ENCODE measurements at places on chromosomes 12 and 14.

DNA sequence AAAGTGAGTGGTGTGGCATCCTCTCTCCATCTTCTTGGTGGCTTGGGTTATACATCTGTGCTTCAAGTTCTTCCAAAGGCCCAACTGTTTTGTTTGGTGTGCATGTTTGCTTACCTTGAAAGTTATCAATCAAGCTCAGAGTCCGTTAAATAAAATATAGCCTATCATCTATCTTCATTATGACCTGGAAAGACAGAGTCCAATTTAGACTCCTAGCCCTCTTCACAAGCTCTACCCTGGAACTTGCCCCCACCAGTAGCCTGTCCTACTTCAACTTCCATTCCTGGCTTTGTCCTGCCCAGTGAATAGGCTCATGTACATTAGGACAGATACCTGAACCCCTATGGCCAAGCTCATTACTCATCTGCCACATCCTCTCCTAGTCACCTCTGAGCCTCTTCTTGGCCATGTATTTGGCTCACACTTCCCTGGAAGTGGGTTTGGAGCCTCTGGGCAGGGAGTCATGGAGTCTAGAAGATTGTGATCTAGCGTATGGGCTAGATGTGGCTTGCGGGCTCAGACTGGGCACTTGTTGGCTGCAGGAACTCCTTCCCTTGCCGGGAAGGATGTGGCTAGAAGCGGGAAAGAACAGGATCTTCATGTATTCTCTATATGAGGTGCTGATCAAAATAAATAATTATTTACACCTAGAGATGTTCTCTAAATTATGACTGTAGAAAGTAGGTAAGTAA is 6.4 kb upstream of the SSTR1 start:
- DNase-seq = no peak

- no peak for DNase-seq
These were observed 74.4 kb upstream of the GALNT9 start for GRCh38 chr12:132403636-132404434.

GRCh38 chr12:129937426-129937825 is 33.6 kb upstream of the TMEM132D start:
- DNase-seq = no peak

DNA sequence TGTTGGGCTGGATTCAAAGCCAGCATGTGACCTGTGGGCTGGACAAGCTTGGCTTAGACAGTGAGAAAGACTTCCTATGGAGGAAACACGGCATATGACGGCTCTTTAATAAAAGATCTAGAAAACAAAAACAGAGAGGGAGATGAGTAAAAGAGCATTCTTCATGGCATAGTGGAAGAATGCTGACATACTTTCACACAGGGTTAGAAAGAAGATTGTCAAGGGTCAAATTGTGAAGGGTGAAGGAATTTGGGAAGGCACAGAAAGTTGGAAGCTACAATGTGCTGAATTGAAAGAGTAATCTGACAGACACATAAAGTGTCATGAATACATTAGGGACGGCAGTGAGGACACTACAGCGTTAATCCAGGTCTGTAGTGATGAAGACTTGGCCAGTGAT is 63.4 kb downstream of the GALNT4 start:
- DNase-seq = no peak

- DNase-seq = no peak
These were observed 17.1 kb upstream of the MED13L start for GRCh38 chr12:116294454-116295165.

DNA sequence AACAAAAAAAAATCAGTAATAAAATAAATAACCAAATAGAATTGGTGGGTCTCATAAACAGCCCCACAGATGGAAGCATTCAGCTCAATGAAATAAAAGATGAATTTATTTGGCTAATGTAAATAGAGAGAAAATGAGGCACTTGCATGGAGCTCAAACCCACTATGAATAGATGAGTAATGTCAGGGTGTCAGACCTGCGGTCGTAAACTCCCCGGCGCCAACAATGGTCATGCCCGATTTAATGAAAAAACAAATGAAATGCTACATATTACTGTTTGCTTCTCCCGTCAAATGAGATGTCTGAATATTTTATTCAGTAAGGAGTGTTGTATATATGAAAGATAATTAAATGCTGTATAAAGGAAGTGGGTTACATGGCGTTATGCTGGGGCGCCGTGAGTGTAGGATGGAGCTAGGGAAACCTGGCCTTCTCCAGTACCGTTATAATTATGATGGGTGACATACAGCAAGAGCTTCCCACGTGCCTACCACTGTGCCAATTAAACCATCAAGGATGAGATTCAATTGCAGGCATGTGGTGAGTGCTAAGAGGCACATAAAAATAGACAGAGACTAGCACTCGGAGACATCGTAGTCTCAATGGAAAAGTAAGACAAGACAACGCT is 648.1 kb downstream of the BCL11B start:
- DNase-seq = no peak

DNA sequence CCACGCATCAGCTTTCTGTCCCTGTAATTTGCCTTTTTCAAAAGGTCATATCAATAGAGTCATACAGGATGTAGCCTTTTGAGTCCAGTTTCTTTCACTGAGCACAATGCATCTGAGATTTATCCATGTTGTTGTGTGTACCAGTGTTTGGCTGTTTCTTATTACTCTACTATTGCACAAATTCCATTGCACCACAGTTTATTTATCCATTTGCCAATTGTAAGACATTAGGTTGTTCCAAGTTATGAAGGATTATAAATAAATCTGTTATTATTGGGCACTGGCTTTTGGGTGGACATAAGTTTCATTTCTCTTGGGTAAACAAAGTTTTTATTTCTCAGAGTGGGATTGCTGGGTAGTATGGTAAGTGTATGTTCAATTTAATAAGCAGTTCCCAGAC is 68.3 kb upstream of the TBPL2 start:
- no peak for DNase-seq

DNA sequence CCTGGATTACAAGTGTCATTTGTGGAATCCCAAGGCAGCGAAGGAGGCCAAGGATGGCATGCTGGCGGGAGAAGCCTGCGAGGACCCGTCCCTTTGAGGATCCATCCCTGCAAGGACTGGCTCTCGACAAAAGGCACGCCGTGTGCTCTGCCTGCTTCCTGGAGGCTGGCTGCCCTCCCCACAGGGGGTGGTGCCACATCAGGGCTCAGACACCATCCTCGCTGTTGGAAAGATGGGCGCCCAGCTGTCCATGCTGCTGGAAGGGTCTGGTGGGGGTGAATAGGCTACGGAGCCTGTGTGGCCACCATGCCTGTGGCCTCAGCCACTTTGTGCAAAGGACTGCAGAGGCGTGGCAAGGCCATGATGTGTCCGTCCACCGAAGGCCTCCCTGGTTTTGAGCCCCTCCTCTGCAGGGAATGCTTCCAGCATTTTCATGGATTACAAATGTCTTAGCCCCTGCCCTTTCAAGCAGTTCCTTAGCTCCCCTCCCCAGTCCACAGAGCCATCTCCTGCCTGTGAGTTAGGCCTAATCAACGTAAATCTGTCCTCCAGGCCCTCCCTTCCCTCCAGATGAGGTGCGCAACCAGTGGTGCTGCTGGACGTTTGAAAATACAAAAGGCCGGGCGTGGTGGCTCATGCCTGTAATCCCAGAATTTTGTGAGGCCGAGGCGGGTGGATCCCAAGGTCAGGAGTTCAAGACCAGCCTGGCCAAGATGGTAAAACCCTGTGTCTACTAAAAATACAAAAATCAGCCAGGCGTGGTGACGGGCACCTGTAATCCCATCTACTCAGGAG is 22.1 kb downstream of the ZBTB42 start:
- DNase-seq = no peak

DNA sequence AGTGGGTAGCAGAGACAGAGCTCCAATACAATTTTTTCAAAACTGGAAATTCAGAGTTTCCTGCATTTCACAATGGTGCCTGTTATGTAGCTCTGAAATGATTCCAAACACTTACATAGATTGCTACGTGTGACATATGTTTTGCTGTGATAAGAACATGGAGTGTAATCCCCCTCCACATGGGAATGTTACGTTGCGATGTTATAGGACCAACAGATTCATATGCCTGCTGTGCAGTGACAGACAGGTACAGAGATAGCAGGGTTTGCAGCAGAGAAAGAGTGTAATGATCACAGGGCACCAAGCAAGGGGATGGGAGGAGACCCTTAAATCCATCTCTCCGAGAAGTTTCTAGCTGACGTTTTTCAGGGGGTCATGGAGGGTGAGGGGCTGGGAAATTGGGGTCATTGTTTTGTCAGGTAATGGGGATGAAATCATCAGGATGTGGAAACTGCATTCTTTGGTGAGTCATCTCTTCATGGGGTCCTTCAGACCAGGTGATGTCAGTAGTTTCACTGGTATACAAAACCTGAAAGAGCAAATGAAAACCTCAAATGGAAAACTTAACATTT is 76.6 kb upstream of the OSBPL8 start:
- no peak for DNase-seq

GRCh38 chr14:54691525-54692283 is 124.8 kb downstream of the SAMD4A start:
- DNase-seq = no peak

GRCh38 chr12:82325540-82326336 is 32.4 kb downstream of the CCDC59 start:
- no peak for DNase-seq

GRCh38 chr12:14211947-14212387 is 153.5 kb upstream of the ATF7IP start:
- DNase-seq = no peak

GRCh38 chr12:93839064-93839463 is 161.9 kb downstream of the CRADD start:
- no peak for DNase-seq

DNA sequence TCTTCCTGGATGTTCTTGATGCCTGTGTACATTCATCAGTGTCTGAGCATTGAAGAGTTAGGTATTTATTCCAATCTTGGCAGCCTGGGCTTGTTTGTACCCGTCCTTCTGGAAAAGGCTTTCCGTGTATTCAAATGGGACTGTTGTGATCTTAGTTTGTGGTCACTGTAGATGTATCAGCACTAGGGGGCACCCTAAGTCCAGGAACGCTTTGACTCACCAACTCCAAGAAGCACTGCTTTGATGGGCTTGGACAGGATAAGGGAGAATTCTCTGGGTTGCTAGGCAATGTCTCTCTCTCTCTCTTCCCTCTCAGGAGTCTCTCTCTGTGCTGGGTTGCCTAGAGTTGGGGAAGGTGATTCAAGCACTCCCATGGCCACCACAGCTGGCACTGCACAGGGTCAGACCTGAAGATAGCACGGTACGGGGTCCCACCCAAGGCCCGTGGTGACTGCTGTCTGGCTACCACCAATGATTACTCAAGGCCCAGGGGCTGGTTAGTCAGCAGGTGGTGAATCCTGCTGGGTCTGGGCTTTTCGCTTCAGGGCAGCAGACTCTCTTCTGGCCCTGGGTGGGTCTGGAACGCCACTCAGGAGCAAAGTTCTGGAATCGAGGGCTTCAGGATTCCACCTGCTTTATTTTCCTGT is 211.1 kb upstream of the RGS6 start:
- peak; percentile 72 for DNase-seq

- DNase-seq = no peak
These were observed 101.6 kb downstream of the SOX5 start for GRCh38 chr12:23847857-23848256.

GRCh38 chr14:69326611-69327010 is 66.7 kb downstream of the GALNT16 start:
- DNase-seq = no peak

DNA sequence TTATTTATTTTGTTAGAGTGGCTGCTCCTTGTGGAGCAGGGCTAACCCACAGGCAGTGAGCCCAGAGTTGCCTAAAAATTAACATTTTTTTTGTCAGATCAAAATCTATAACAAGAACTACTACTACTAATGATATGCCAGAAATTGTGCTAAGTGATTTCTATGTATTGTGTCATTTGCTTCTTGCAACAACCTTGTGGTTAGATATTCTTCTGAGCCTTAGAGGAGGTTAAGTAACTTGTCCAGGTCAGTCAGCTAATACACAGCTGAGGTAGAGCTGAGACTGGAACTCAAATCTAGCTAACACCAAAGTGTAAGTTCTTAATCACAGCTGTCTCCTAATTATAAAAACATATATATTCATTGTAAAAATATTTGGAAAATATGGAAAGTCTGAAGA is 29.8 kb downstream of the CFL2 start:
- DNase-seq = no peak

- DNase-seq = no peak
These were observed 141.4 kb downstream of the EGLN3 start for GRCh38 chr14:33809396-33809981.

- DNase-seq = no peak
These were observed 64.1 kb downstream of the RAD51B start for GRCh38 chr14:67883717-67884116.

GRCh38 chr12:4027412-4027811 is 154.2 kb upstream of the PARP11 start:
- DNase-seq = no peak

DNA sequence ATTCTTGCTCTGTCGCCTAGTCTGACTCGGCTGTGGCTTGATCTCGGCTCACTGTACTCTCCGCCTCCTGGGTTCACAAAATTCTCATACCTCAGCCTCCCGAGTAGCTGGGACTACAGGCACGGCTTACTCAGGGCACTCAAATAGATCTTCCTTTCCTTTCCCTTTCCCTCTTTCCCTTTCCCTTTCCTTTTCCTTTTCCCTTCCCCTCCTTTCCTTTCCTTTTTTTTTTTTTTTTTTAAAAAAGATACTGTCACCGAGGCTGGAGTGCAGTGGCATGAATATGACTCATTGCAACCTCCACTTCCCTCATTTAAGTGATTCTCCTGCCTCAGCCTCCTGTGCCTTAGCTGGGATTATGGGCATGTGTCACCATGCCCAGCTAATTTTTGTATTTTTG is 86.0 kb downstream of the AEBP2 start:
- DNase-seq = no peak

GRCh38 chr14:65290830-65291229 is 121.7 kb upstream of the FUT8 start:
- no peak for DNase-seq

- no peak for DNase-seq
These were observed 3.6 kb downstream of the NUDT4 start for GRCh38 chr12:93381161-93381975.

DNA sequence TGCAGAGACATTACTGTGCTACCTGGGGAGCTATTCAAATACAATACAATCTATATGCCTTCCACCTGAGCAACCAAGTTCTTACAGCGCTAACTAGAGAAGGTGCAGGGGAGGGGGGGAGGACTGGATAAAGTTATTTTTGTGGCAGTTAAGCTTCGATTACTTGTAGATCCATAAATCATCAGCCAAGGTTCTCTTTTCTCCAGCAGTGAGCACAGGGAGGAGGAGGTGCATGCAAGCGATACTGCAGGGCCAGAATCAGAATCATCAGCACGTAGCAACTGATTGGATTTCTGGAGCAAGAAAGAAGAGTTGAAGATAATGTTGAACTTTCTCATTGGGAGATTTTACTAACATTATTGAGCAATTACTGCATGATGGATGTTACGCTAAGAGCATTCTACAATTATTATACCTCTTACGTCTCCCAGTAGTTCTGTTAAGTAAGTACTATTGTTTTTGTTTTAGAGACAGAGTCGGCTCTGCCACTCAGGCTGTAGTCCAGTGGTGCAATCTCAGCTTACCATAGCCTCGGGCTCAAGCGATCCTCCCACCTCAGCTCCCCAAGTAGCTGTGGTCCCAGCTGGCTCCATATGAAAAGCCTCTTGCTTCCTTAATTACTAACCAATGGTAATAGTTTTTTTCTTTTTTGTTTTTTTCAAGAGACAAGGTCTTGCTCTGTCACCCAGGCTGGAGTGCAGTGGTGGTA is 74.6 kb upstream of the EEA1 start:
- no peak for DNase-seq

- DNase-seq = no peak
These were observed 80.8 kb downstream of the CAPZA3 start for GRCh38 chr12:18818579-18819268.
